ENCODE measurements at places on chromosomes 11 and 22.

GRCh38 chr22:47059701-47060161 is 297.3 kb downstream of the TBC1D22A start:
- no peak for DNase-seq

DNA sequence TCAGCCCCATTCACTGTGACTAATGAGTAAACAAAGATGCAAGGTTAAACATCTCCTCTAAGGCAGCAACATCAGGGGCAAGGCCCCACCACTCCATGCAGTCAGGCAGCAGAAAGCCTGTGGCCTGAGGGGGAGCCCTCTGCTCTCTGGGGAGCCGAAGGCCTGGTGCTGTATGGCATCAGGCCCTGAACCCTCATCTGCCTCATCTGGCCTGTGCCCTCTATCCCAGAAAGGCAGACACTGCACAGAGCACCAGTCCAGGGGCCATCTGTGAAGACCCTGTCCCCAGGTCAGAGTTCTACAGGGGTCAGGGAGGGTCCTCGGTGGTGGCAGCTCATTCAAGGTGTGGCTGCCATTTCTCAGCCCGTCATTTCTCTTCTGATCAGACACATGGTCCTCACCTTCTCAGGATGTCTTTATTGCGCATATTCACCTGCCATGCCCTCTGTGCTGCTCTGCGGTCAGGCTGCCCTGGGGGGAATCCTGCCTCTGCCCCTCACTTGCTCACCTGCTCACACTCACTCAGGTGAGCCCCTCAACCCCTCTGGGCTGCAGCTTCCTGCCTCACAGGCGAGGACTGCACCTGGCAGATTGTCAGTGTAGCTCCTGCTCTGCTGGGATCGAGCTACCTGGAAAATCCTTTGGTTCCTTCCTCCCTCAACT is 103.1 kb upstream of the PITPNB start:
- DNase-seq: no peak

- no peak for DNase-seq
These were observed 499.8 kb upstream of the CHORDC1 start for GRCh38 chr11:90722552-90723190.

DNA sequence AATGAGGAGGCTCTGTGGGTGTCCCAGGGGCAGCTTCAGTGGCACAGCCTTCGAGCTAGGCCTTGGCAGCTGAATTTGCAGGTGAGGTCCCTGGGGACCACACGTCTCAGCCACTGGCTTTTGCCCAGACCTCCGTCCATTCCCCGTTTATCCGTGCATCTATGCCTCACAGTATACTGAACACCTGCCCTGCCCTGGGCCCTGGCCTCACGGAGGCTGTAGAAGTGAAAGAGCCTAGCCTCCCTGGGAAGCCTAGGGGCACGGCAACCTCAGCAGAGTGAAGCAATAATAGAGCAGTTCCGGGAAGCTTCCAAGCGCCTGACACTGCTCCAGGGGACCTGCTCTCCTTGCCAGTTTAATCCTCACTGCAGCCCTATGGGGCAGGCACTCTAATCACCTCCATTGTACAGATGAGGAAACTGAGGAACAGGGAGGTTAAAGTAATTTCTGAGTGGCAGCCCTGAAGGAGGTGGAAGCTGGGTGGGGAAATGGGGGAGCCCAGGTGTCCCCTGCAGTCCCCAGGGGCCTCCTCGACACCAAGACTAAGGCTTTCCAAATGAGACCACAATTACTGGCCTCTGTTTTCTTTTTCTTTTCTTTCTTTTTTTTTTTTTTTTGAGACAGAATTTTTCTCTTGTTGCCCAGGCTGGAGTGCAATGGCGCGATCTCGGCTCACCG is 2.7 kb upstream of the NFAM1 start:
- DNase-seq: no peak

DNA sequence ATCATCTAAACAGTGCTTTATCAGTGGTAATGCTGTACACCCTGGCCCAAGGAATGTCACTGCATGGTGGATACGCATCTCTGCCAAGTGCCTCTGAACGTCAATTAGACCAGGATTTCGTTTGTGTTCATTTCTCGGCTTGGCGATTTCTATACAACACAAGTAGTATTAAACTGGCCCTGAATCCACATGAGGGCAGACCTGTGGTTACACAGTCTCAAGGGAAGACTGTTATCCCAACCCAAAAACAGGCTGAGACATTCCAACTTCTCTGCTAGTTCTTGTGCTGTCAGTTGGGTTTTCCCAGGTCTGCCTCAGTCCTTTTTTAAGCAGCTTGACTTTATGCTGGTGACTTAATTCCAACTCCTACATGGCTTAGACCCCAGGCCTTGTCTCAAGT is 58.1 kb downstream of the HIRA start:
- DNase-seq: no peak

DNA sequence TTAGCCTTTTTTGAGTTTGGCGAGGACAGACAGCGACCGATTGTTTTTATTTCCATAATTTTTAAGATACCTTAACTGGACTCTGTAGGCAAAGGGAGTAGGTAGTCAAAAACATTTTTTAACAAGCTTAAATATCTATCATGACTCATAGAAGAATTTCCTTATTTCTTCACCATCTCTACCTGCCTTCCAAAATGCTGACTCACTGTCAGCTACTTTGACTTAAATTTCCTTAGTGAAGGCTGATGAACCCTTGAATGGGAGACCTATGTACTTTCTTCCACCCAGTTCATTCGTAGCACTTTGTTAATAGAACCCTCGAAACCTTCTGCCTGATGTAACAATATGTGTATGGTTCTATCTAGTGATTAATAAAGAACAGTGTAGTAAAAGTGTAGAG is 1.1 kb upstream of the MTMR2 start:
- DNase-seq: no peak

- DNase-seq: no peak
These were observed 29.9 kb upstream of the PANX2 start for GRCh38 chr22:50140615-50141014.

- no peak for DNase-seq
These were observed 90.3 kb downstream of the C11orf87 start for GRCh38 chr11:109512249-109512648.

DNA sequence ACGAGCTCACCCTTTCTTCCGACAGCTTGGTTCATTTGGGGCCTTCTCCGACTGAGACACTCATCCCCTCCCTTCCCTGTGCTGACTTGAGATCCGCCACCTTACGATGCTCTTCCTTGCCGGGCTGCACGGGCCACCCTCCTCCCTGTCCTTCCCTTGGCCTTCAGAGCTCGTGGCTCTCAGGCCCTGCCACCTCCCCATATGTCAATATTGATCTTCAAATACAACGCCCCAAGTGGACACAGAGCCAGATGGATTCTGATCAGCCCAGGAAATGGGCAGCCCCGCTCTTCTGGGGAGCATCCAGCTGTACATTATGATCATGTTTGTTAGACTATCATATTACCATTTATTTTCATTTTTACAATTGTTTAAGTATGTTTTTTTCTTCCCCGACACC is 812.8 kb downstream of the TBC1D22A start:
- DNase-seq: no peak

DNA sequence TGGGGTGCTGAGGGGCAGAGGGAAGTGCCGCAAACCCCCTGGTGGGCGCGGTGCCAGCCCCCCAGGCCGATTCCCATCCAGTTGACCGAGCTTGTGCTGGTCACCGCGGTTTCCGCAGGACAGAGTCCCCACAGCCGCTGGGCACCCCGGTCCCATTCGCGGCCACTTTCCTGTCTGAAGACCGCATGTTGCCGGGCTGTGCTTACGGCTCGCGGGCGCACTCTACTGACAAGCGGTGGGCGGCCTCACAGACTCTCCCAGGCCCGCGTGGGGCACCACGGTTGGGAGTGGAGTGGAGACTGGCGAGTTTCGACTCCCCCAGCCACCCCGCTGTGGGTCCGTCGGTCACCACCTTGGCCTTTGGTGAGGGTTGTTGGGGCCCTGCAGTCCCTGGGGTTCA is 648 bp upstream of the H19 start:
- DNase-seq: no peak

DNA sequence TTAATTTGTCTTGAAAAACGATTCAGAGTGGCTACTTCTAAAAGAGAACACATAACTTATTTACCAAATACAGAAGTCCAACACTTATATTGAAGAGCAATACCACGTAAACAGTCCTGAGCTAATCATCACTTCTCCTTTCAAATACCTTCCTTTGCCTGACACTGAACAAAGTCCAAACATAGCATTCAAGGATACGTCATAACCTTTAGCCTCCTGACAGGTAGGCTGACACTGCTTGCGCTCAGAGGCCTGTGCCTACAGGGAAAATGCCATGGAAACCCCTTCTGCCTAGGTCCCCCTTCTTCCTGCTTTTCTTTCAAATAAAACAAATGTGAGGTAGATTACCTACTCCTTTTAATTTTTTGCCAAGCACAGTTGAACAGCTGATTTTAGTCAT is 510.0 kb downstream of the INSC start:
- no peak for DNase-seq

GRCh38 chr11:77413850-77414460 is 59.9 kb downstream of the PAK1 start:
- DNase-seq: no peak

- DNase-seq: no peak
These were observed 358.0 kb downstream of the DLG2 start for GRCh38 chr11:85269109-85269508.

GRCh38 chr11:16911186-16911585 is 103.0 kb downstream of the PLEKHA7 start:
- no peak for DNase-seq

GRCh38 chr11:66708701-66709100 is 20.3 kb downstream of the SPTBN2 start:
- DNase-seq: no peak

GRCh38 chr22:28857288-28857687 is 26.1 kb upstream of the ZNRF3 start:
- DNase-seq: no peak

DNA sequence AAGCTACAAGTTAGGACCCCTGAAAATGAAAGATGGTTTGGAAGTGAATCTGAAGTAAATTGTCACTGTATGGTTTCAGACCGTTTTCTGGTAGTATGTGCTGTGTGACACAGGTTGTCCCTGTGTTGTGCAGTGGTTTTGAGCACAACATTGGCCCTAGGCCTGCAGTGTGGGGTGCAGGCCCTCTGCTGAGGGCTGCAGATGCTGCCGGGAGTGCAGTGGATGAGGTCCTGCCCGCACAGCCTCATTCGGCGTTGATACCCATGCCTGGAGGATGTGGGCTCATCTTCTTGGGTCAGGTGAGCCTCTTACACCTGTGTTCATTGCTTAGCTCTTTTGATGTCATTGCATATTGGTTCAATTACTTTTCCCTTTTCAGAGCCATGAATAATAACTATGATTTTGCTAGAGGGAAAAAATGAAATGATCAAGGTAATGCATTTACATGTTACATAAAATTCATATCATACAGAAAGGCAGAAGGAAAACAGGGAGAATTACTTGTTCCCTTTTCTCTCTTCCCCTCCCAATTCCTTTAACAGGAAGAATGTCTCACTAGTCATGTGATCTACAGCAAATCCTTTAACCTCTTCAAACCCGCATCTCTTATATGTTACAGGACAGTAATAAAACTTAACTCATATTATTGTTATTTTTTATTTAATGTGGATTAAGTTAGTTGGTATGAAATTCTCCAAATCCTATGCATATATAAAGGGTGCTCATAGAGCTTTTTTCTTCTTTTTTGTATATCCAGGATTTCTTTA is 48.7 kb downstream of the PTPRJ start:
- DNase-seq: no peak

DNA sequence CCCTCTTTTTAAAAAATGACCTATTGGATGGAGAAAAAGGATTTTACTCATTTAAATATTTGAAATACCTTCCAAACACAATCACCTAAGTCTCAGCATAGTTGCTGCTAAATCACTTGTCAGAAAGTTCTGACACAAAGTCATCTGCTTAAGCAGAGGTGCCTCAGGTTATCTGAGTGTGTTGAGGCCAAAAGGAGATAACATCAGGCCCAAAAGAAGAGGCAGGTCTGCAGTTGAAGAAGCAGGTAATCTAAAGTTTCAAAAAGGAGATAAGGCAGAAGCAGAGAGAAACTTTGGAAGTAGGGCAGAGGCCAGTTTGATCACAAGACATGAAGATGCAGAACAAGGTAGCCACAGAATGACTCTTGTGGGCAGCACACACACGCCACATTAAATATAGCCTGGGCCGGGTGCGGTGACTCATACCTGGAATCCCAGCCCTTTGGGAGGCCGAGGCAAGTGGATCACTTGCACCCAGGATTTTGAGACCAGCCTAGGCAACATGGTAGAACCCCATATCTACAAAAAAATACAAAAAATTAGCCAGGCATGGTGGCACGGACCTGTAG is 175.7 kb upstream of the API5 start:
- DNase-seq: no peak

Measured in NCI-H1436 treated with DMSO at 0.1 percent for 48 hours (cell line).